Central memory CD4-positive, alpha-beta T cell (primary cell): ENCODE measurements at places on chromosomes 5 and 9.

DNA sequence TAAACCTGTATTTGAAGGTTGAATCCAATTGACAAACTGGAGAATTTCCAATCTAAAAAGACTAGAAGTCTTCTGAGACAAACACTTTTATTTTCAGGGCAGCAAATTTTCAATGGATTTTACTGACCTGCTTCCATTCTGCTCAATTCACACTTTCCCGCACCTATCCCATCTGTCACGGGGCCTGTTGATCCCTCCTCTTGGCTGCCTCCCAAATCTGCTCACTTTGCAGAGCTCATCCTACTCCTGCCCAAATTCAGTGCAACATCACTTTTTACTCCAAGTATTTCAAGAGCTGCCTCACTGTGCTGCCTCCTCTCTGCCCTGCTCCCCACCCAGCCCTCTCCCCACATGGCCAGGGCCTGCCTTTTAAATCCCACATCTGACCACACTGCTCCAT is 35.1 kb downstream of the GOLM1 start:
- DNase-seq, result no peak

- DNase-seq, result no peak
These were observed 93.1 kb upstream of the TMED7 start for GRCh38 chr5:115718927-115719326.

GRCh38 chr5:157828105-157828943 is 30.6 kb downstream of the CLINT1 start:
- DNase-seq, result no peak

DNA sequence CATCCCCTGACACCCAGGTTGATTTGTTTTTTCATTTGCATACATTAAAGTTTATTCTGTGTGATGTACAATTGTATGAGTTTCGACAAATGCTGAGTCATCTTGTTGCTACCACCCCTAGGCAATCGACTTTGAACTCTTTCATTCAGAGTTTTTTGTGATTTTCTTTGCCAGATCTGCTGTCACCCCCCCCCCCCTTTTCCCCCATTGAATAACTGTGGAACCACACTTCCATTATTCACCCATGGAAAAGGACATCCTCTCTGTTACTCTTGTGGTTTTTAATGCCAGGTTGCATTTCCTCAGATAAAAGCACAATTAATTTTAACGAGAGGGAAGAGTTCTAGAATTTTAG is 13.7 kb upstream of the FAM120AOS start:
- no peak for DNase-seq

GRCh38 chr5:176646049-176646706 is 1.1 kb upstream of the TSPAN17 start:
- no peak for DNase-seq

DNA sequence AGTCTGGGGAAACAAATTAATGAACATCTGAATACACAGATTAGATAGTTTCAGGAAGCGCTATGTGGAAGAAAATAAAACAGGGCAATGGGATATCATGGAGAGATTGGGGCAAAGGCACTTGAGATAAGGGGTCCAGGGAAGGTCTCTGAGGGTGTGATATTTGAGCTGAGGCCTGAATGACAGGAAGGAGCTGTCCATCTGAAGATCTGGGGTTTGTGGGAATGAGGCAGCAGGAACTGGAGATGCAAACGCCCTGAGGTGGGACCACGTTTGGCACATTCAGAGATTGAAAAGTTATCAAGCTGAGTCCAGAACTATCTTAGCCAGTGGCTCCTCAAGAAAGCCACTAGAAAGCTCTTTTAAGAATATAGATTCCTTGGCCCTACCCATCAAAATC is 8.7 kb upstream of the DAB2IP start:
- DNase-seq, result no peak

- no peak for DNase-seq
These were observed 171.7 kb downstream of the ATPSCKMT start for GRCh38 chr5:10077791-10078545.

DNA sequence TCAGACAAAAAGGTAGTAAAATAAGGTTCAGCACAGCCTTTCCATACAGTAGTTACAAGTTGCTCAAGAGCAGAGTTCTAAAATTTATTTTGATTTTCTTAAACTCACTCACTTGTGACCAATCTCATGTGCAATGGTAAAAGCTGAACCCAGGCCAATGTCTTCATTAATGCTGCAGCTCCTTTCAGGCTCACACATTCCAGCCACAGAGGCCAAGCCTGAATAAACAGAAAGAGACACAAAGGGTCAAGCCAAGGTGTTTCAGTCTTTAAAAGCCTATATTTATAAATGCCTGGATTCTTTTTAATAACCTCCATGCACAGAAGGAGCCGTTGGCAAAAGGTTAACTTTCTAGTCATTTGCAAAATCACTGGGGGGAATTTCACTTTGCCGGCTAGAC is 152.5 kb downstream of the ADAMTS6 start:
- no peak for DNase-seq

GRCh38 chr5:139969318-139969717 is 73.8 kb downstream of the NRG2 start:
- no peak for DNase-seq

GRCh38 chr5:95843733-95844223 is 21.3 kb upstream of the GLRX start:
- no peak for DNase-seq

DNA sequence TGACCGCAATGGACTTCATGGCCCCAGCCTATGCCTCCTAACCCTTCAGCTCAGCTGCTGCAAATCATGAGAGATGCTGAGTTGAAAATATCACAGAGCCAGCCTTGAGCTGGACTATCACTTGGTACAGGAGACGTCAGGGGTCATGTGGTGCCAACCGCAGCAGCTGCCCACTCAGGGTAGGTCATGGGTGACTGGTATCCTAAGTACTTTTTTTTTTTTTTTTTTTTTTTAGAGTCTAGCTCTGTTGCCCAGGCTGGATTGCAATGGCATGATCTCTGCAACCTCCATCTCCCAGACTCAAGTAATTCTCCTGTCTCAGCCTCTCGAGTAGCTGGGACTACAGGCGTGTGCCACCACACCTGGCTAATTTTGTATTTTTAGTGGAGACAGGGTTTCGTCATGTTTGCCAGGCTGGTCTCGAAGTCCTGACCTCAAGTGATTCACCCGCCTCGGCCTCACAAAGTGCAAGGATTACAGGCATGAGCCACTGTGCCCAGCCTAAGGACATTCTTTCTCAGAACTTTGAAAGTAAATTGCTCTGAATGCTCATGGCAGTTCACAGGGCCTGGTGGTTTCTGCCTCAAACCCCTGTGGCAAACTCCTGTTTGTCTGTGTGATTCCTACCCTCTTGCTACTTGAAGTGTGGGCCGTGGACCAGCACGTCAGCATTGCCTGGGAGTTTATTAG is 21.3 kb downstream of the WWC1 start:
- DNase-seq, result no peak

- DNase-seq, result no peak
These were observed 340.3 kb downstream of the KCNN2 start for GRCh38 chr5:114702136-114702535.

- DNase-seq, result no peak
These were observed 70.2 kb upstream of the CDH6 start for GRCh38 chr5:31122998-31123951.

GRCh38 chr9:14170392-14170931 is 143.5 kb downstream of the NFIB start:
- DNase-seq, result no peak

GRCh38 chr9:14520341-14520740 is 172.9 kb downstream of the ZDHHC21 start:
- no peak for DNase-seq

DNA sequence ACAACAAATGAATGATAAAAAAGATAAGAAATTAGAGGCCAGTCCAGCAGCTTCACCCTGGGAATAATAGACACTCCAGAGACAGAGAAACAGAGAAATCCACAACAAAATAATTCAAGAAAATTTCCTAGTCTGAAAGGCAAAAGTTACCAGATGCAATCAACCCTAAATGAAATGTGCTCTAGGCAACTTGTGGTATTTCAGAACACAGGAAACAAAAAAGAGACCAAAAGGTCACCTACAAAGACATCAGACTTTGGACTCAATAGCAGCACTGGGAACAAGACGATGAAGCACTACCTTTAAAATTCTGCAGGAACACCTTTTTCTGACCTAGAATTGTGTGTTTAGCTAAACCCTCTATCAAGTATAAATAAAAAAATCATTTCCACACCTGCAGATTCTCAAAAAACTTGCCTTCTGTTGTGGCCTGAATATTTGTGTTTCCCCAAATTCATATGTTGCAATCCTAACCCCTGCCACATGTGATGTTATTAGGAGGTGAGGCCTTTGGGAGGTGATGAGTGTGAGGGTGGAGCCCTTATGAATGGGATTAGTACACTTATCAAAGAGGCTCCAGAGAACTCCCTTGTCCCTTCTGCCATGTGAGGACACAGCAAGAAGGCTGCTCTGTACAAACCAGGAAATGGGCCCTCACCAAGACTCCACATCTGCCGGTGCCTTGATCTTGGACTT is 5.9 kb upstream of the MAPK9 start:
- DNase-seq, result no peak

GRCh38 chr9:26675035-26675434 is 217.6 kb downstream of the CAAP1 start:
- DNase-seq, result no peak

GRCh38 chr9:112502175-112502946 is 15.7 kb downstream of the KIAA1958 start:
- no peak for DNase-seq

GRCh38 chr5:100900796-100901781 is 2.0 kb downstream of the ST8SIA4 start:
- DNase-seq, result peak; percentile 90

DNA sequence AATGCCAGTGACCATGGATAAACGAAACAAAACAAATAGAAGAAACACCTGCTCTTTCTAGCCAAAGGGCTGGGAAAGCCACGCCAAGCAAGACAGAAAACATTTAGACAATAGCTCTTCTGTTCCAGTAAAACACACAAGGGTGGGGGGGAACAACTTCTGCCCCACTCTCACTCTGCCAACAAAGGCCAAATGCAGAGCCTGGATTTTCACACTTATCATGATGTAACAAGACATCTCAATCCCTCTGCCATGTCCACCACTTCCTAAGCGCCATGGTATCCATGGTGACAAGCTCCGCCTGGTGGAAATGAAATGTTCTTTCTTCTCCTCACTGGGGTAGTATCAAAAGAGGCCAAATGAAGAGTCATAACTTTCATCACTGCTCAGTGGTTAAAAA is 60.6 kb downstream of the DRD1 start:
- no peak for DNase-seq

DNA sequence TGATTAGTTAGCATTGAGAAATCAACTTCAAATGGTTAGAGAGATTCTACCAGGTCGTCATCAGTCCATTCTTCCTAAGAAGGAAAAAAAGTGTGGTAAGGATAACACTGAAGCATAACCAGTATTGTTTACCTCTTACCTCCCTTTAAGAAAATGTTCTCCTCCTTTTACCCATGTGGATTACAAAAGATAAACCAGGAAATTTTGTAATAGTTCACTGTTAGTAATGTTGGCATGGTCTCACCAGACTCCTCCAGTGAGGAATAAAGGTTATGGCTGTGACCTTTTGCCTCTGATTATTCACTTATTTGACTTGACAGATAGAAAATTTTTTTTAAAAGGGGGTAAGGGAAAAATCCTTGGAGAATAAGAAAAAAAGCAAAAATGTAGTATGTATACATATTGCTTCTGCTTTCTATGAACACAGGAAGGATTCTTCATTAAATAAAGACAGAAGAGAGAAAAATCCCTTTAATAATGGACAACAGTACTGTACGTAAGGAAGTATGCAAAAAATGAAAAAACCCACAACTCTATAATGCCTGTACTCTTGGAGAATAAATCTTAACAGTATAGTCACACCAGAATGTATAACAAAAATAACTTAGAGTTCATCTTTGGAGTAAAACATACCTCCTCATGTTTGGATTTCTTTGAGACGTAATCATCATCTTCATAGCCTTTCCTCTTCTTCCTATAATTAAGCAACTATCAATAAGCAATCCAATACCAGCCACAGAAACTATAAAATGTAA is 18.1 kb downstream of the CCNH start:
- no peak for DNase-seq

DNA sequence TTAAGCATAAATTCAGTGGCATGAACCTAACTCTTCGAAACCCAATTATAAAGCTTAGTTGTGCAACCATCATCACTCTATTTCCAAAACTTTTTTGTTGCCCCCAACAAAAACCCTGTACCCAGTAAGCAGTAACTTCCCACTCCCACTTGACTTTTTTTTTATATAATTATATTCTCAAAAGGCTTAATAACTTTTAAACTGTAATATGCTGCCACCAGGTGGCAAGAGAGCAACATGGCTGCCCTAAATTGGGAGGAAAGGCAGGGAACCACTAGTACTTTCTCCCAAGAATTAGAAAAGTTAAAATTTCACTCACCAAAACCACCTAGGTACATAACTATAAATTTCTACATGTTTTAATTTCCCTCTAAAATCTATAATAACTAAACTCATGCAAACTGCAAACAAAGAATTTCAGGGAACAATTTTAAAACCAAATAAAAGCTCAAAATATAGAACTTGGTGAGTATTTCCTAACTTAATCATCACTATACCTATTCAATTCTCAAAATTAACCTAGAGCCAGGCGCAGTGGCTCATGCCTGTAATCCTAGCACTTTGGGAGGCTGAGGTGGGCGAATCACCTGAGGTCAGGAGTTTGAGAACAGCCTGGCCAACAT is 50.2 kb upstream of the RNF38 start:
- DNase-seq, result peak; percentile 12

- DNase-seq, result no peak
These were observed 69.6 kb downstream of the PTPDC1 start for GRCh38 chr9:94153905-94154304.

DNA sequence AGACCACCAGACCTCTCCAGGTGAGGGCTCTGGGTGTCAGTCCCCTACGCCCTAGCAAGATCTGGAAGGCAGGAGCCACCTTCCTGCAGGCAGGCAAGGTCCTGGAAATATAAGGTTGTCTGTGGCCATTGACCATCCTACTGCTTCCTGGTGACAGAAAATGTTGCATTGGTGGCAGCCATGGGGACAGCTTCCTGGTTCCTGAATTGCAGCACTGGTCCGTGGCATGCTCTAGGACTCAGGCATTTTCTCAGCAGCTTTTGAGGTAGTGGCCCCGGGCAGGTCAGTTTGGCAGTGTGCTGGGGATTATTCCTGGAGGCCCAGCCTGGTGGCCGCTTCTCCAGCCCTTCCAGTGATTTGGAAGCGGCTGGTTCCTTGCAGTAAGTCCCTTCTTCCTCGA is 36.6 kb upstream of the KCNMB1 start:
- DNase-seq, result no peak

DNA sequence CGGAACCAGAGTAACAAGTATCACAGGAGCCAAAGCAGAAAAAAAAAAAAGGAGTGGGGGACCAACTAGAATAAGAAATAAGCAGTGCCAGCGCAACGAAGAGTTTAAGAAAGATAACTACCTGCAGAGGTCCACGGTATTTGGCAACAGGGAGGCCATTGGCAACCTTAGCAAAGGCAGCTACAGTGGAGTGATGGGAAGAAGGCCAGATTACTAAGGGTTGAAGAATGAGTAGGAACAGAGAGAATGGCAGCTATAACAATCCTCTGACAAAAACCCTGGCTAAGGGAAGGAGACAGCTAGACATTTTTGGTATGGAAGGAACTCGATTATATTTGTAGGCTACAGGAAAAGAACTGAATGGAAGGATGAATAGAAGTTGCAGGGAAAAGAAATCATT is 93.4 kb upstream of the DMAC1 start:
- no peak for DNase-seq
